Hematopoietic multipotent progenitor cell treated with erythropoietin and hydrocortisone succinate and interleukin-3 and kit ligand, for 15 days (in vitro differentiated cells): ENCODE measurements at places on chromosomes 7 and 10.
A peak's percentile ranks its signal among the peaks of the same experiment; 100 is the strongest.

GRCh38 chr7:78143661-78144060, 345.1 kb downstream of the PHTF2 start:
- no peak for DNase-seq

- no peak for DNase-seq
Measured at GRCh38 chr10:31765541-31765940, 163.1 kb downstream of the ARHGAP12 start.

GRCh38 chr7:135661311-135662122, 797 bp upstream of the STMP1 start:
- peak; percentile 19 for DNase-seq

- no peak for DNase-seq
Measured at GRCh38 chr10:29471544-29471859, 163.3 kb downstream of the SVIL start.

- no peak for DNase-seq
Measured at GRCh38 chr7:17367502-17367901, 69.0 kb downstream of the AHR start.

- DNase-seq: no peak
Measured at GRCh38 chr7:75688200-75689136, 50.3 kb downstream of the HIP1 start.

- DNase-seq: no peak
Measured at GRCh38 chr7:116753130-116753529, 81.1 kb downstream of the MET start.

DNA sequence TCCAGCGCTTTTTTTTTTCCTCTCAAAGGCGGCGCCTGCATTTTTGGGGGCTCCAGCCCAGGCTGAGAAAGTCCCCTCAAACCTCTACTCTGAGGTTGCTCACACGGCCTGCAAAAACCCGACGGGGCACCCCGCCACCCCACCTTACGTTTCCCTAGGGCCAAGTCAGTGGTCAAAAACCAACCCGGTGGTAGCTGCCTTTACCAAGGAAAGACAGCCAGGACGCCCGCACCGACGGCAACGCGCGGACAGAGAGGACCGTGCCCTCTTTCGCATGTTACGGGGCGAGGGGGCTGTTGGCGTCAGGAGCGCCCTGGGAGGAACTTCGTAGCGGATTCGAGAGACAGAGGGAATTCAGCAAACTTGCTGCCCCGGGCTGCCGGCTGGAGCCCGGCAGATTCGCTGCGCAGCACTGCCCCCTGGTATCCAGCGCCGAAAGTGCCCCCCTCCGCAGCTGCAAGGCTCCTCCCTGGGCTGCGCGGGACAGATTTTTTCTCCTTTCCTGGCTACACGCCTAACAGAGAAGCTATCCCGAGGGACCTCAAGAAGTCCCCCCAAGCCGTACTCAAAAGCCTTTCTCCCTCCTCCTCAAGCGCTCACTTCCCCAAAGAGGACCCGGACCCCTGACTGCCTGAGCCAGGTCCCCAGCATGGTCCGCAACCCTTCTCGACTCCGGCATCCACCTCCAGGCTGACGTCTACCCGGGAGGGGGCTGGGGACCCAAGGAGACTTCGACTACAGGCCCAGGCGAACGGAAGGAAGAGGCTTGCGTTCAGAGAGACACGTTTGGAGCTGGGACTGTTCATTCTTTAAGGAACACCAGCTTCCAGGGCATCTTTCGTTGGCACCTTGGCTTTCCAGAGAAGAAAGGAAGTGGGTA, 27.7 kb upstream of the VAX1 start:
- DNase-seq: no peak

GRCh38 chr10:62810156-62810902, 5.8 kb downstream of the ADO start:
- DNase-seq: no peak

GRCh38 chr7:140675726-140676125, 3.0 kb downstream of the ADCK2 start:
- DNase-seq: no peak

GRCh38 chr10:76764177-76764576, 873.4 kb downstream of the KCNMA1 start:
- no peak for DNase-seq

GRCh38 chr10:126931544-126931943, 26.3 kb downstream of the DOCK1 start:
- DNase-seq: no peak

GRCh38 chr10:129896136-129896859, 67.8 kb downstream of the EBF3 start:
- DNase-seq: no peak

DNA sequence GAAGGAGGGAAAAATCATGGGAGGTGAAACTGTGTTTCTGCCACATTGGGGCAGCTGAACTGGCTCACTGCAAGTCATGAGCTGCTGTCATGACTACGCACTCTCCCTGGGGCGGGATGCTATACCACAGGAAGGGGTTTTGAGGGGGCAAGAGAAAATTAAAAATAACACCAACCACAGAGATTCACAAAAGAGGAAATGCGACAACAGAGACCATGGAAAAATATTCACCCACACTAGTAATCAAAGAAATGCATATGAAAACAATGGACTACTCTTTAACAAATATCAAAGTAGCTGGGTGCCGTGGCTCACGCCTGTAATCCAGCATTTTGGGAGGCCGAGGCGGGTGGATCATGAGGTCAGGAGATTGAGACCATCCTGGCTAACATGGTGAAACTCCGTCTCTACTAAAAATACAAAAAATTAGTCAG, 65.2 kb upstream of the TM9SF3 start:
- DNase-seq: no peak

DNA sequence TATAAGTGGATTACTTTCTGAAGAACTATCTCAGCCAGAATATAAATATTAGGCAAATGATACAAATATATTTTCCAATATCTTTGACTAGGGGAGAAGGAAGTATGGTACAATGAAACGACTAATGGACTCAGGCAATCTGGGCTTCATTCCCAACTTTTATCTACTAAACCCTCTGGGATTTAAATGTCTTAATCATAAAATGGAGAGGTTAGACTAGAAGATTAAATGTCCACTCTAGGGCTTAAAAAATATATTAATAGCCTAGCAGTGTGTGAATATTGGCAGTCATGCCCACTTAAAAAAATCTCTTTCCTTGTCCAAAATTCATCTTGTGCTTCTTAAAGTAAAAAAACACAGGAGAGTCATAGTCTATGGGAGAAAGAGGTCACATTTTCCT, 98.3 kb downstream of the CTTNBP2 start:
- DNase-seq: no peak
